Activated naive CD4-positive, alpha-beta T cell treated with anti-CD3 and anti-CD28 coated beads, Interleukin-2, amount 50 U/mL, for 72 hours (primary cell): ENCODE measurements at places on chromosomes 11 and 22.

DNA sequence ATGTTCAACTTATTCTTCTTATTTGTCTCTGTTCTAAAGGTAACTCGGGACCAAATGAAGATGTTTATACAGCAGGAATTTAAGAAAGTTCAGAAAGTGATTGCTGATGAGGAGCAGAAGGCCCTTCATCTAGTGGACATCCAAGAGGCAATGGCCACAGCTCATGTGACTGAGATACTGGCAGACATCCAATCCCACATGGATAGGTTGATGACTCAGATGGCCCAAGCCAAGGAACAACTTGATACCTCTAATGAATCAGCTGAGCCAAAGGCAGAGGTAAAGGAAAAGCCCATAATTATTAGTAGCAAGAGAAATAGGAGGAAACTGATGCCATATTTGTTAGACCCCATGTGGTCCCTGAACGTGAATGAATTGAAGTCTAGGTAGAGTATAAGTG is 63.3 kb downstream of the TRIM44 start:
- DNase-seq: no peak

DNA sequence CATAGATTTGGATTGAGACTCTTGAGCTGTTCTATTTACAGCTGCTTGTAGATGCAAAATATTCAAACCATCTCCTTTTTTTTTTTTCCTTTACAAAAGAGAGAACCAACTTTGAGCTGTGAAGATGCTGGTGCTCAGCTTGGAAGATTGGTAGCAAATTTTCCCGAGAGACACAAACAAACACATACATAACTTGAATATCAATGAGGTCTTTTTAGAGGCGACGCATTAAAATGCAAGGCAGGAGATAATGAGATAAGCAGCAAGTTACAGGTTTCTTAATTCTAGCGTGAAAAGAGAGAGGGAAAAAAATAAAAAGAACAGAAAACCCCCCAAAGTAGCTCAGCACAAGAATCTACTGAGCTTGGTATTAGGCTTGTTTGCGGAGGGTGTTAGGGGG is 247.0 kb upstream of the SORL1-AS1 start:
- DNase-seq: no peak

- no peak for DNase-seq
These were observed 15.8 kb upstream of the DGKZ start for GRCh38 chr11:46331282-46331984.

GRCh38 chr11:11966826-11967668 is 41.4 kb downstream of the DKK3 start:
- peak; percentile 81 for DNase-seq

DNA sequence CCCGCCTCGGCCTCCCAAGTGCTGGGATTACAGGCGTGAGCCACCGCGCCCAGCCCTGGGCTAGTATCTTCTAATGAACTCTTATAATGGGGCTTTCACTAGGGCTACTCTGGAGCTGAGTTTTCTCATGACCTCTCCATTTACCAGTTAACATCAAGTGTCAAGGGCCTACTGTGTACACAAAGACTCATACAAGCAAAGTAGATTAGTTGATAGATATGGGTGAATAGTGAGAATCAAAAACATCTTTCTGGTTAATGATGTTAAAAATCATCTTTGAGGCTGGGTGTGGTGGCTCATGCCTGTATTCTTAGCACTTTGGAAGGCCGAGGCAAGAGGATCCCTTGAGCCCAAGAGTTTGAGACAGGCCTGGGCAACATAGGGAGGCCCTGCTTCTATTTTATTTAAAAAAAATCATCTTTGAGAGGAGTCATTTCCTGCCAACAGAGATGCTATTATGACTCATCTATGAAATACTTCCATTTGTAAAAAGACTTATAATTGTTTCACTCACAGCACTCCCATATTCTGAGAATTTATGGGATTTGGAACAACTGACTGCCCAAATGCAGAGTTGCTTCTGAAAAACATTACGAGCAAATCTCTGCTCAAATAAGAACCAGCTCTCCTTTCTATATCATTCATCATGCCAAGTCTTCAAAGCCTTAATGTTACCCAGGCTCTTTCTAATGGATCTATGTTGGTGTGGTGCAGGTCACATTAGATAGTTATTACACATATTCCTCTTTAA is 57.0 kb downstream of the GDPD4 start:
- DNase-seq: no peak

DNA sequence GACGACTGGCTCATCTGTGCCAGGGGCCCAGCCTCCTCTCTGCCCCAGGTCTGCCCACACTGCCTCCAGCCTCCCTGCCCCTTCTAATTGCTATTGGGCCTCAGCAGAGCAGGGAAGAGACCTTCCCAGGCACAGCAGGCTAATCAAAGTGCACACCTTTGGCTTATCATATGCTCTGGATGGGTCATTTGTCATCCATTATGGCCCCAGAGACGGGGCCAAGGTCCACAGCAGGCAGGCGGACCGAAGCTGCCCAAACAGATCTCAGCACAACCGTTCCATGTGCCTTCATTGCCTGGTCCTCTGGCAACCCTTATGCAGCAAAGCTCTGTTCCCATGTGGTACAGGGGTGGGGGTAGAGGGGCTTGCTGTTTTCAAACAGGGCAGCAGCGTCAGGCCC is 66.6 kb downstream of the TP53I11 start:
- DNase-seq: no peak

GRCh38 chr11:70233511-70233934 is 30.4 kb downstream of the FADD start:
- no peak for DNase-seq

DNA sequence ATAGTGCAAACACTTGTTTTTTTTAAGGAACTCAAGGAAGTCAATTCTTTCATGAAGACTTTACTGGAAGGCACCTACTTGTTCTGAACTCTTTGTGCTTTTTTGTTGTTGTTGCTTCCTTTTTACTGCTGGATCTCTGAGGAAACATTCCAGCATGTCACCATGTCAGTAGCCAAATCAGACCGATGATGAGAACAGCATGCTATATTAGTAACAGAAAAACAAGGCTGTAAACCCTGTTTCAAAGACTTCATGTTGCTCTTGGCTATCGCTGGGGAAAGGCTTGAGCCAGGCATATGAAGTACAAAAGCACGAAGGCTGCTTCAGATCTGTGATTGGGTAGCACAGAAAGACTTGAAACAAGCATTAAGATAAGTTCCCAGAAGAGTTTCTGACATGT is 125.6 kb upstream of the SLC5A12 start:
- no peak for DNase-seq

GRCh38 chr11:78310500-78310909 is 107.1 kb downstream of the GAB2 start:
- no peak for DNase-seq

- DNase-seq: peak; percentile 81
These were observed 477 bp downstream of the DPAGT1 start for GRCh38 chr11:119100994-119101758.

- DNase-seq: no peak
These were observed 602 bp upstream of the INPP5J start for GRCh38 chr22:31122196-31122531.

DNA sequence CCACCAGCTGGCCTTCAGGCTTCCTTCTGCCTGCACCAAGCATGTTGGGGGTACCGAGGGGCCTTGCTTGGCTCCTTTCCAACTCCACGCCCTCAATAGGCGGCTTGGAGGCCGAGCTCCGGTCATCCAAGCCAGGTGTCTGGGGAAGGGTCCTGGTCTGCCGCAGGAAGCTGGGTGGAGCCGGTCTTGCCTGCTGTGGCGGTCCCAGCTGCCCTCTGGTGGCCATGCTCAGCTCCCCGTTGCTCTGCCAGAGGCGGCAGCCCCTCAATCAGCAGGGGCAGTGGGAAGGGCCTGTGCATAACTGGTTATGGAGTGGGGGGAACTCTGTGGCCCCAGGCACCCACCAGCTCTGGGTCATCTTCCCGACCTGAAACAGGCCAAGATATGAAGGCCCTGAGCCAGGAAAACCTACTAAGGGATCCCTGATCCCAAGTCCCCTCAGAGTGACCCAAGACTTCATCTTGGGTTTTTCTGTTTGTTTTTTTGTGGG is 3.2 kb downstream of the ARVCF start:
- DNase-seq: no peak

DNA sequence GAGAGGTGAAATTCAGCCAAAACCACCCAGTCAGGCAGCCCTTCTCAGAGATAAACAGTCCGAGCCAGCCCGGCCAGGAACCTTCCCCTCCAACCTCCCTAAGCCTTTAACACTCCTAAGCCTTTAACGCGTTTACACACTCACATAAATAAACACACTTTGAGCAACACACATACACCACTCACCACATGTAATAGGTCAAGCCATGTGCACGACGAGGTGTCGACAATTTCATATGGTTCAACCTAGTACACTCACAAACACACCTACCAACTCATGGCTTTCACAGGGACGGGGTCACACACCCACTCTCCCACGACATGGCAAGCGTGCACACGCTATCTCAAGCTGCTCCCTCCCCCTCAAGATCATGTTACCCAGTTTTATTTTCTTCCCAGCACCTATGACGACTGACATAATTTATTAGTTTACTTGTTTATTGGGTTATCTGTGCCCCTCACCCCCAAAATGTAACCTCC is 15.5 kb downstream of the SLC43A1 start:
- DNase-seq: no peak

- no peak for DNase-seq
These were observed 54.8 kb upstream of the CEP295 start for GRCh38 chr11:93606721-93607120.
